ENCODE measurements at places on chromosomes 1 and 21.

GRCh38 chr1:31795801-31796621 is 19.8 kb downstream of the SPOCD1 start:
- DNase-seq, result no peak

DNA sequence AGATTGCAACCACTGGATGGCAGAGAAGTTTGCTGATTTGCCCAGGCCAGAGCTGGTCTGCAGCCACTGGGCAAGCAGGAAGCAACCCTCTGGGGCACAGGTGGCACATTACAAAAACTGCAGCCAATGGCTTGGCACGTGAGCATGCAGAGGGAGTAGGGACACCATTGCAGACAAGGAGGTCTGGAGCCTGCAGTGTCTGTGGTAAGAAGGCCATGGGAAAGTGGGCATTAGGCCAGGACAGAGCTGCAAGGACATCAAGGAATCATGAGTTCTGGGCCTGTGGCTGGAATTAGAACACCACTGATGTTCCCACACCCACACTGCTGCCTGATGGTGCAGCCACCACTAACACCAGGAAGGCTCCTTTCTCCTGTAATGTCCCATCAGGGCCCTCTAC is 113.0 kb downstream of the TSEN15 start:
- no peak for DNase-seq

DNA sequence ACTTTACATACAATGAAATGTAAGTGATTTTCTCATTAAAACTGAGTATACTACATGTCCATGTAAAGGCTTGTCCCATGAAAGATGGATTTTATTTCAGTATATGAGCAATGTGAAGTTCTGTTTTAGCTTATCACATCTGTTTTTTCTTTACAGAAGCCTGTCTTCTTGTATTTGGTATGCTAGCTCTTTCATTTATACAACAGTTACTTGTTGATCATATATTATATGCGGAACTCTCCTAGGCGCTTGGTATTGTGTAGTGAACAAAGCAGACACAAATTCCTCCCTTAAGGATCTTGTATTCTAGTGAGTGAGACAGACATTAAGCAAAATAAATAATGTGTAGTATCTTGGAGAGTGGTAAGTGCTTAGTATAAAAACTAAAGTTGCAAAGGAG is 10.6 kb downstream of the MAP3K21 start:
- DNase-seq, result no peak

DNA sequence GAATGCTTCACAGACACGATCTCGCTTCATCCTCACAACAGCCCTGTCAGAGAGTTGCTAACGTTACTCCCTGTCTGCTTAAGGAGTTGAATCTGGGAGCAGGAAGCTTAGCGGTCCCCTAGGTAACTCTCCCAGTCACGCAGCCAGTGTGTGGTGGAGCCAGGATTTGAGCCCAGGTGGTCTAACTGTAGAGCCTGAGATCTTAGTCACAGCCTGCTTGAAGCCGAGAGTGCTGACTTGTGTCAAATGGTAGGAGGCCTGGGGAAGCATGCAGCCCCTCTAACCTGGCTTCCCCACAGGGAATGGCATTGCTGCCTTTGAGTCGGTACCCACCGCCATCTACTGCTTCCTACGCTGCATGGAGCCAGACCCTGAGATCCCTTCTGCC is 4.1 kb downstream of the ADPRS start:
- no peak for DNase-seq
